RKO (cell line): ENCODE measurements at places on chromosomes 7 and 10.

DNA sequence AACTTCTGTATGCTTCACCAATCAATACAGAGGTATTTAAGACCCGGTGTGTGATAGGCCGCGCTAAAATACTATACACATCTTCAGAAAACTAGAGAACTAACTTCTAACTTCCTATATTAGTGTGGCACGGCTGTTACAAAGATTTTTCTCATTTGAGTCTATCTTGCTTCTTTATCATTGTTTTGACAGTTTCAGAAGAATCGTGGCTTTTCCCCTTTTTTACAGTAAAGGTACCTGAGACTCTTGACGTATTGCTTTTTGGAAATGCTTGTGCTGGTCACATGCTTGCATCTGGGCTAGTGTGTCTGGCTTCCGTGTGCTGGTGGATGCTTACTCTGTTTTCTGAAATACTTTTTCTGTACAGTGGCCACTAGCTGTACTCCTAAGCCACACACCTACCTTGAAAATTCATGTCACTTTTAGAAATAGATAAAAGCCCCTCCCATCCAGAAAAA lies 12.7 kb downstream of the IKZF1 start:
- no peak for DNase-seq

DNA sequence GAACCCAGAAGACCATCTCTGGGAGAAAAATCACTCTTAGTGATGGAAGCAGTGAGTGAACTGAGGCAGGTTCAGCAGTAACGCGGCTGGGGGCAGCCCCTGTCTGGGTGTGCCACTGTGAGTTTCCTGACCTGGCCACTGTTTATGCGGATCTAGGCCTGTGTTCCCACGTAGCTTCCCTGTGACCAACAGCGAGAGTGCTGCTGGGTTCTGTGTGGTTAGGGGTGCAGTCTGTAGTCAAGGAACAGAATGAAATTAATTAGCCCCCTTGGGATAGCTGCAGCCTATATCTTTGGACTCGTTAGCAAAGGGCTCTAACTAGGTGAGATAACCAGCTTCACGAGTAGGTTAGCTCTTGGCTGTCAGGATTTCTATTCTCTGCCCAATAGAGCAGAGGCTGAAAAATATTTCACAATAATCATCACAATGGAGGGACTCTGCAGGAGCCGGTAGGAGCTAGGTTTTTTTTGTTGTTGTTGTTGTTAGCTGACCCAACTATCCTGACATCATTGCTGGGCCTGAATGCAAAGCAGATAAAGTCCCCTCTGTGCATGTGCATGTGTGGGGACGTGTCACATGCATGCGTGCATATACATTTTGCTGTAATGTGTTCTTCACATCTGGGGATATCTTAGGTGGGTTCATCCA lies 164.9 kb downstream of the TMEM178B start:
- DNase-seq = no peak

- DNase-seq = no peak
Measured at GRCh38 chr7:157516311-157516710, 179.5 kb downstream of the DNAJB6 start.

- DNase-seq = no peak
Measured at GRCh38 chr10:103661198-103661950, 167.9 kb downstream of the NEURL1 start.

DNA sequence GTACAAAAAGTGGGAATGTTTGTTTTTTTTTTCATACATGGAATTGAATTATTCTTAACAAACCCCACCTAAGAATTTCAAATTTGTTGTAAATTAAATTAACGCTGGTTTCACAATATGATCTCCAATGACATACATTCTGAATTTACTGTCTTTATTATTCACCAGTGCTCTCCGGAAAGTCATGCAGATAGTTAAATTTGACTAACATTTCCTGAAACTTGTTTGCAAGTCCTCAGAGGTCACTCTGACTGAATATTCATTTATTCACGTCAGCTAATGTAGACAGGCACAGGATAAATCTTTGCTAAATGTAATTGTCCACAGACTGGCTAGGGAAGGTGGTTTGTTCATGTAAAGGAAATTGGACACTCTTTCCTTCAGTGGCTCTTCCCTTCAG lies 730.4 kb downstream of the PHTF2 start:
- no peak for DNase-seq
